Renal cortical epithelial cell (primary cell): ENCODE measurements at places on chromosomes 1 and 21. TPM values are rescaled to one million over a fixed set of nuclear protein-coding genes. Genes with fewer than 3 reads are reported as not detected.

PCAT6 gene
- 0.40 TPM in 1 of 2 replicates, not detected in the other for total RNA-seq

FCRL4 gene
- total RNA-seq, result not detected in 2 replicates

FCRL6 gene
- 0.05 TPM in 1 of 2 replicates, not detected in the other for total RNA-seq

CYP4Z1 gene
- not detected in 2 replicates for total RNA-seq

GRCh38 chr1:111739925-111740765, 950 bp upstream of the INKA2 start:
- DNase-seq, result peak; percentile 19

ITLN2 gene
- total RNA-seq, result not detected in 2 replicates

DNA sequence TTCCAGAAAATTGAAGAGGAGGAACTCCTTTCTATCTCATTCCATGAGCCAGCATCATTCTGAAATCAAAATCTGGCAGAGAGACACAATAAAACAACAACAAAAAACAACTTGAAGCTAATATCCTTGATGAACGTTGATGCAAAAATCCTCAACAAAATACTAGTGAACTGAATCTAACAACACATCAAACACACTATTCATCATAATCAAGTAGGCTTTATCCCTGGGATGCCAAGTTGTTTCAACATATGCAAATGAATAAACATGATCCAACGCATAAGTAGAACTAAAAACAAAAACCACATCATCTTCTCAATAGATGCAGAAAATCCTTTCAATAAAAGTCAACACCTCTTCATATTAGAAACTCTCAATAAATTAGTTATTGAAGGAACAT, 335.3 kb upstream of the BRINP3 start:
- DNase-seq, result no peak

GRCh38 chr1:56034847-56035481, 544.4 kb downstream of the PLPP3 start:
- no peak for DNase-seq
